ENCODE measurements at places on chromosomes 16 and 17.

DNA sequence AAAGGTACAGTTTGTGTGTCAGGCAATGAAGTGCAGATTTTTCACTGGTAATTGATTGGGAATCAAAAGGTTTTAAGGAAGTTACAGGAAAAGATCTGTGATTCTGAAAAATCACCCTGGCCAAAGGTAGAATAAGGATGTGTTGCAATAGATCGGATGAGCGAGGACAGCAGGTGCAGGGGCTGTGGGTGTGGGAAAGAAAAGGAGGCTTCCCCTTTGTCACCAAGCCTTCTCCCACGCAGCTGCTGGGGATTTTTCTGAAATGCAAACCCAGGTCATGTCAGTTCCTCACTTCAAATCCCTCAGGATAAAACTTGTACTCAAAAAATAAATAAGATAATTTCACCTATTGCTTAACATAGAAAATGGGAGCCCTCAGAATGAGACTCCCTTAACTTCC lies 47.9 kb upstream of the ARHGAP17 start:
- no peak for DNase-seq

GRCh38 chr17:79706931-79707850 lies 23.6 kb upstream of the ENPP7 start:
- DNase-seq, result no peak

DNA sequence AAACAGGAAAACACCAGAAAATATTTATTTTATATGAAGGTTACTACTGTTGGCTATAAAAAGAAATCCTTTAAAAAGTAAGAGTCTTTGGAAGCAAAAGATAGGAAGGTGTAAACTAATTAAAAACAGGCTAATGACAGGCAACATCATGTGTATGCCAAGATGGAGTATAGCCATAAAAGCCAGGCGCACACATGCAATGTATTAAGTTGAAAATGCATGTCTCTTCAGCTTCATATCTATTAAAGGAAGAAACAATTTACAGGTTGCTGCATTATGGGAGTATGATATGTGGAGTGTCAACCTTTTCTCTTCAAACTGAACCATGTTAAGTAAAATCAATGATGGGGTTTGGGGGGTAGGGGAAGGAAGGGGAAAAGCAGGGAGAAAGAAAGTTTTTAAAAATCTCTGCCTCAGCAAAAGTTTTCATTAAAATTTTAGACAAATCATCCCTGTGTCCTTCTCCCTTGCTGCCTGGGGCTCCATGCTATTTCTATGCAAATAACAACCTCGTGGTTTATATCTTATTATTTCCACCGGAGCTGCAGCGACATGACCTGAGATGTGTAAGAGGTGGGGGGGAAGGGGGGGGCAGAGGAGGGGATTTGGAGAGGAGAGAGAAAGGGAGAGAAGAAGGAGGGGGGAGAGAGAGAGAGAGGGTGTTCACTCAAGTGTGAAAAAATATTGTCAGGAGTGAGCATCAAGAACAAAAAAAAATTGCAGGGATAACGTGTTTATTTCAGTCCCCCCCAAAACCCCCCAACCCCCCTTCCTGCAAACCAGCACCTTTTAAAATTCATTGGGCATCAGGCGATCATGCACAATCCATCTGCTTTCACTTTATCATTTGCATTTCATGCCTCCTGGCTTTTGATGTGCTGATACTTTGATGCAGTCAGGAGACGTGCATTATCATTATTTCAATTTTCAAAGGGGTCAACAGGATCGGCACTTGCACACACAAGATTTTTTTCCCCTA lies 197.6 kb downstream of the AATF start:
- no peak for DNase-seq

GRCh38 chr17:46000292-46000691 lies 1.2 kb downstream of the STH start:
- no peak for DNase-seq

DNA sequence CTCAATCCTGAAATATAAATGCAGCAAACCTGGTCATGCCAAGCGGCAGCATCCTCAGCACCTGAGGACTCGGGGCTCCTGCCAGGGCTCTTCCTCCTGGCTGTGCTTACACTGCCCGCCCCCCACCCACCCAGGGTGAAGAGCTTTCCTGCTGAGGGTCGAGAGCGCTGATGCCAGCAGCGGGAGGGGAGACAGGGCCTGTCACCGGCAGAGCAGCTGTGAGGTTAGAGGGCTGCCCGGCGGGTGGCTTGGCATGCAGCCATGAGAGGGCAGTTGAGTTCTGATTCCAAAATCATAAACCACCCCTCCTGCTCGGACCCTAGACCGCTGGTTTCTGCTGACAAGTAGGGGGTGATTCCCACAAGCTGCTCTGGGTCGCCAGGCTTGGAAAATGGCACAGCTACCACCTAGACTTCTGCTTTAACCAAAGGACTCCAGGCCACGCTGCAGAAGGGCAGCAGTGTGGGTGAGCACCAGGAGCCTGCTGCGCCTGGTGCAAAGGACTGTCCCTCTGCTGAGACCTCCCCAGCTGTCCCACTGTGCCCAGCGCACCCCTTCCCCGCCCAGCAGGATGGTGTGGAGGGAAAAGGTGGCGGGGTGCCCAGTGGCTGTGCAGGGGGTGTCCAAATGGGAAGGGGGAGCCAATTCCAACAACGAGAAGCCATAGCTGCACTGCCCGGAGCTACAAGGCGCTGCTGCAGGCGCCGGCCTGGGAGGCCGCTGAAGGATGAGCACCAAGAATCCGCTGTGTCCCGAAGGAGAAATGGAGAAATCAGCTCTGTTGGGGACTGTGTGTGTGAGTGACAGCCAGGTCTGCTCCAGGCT lies 26.6 kb downstream of the MXRA7 start:
- DNase-seq, result no peak

DNA sequence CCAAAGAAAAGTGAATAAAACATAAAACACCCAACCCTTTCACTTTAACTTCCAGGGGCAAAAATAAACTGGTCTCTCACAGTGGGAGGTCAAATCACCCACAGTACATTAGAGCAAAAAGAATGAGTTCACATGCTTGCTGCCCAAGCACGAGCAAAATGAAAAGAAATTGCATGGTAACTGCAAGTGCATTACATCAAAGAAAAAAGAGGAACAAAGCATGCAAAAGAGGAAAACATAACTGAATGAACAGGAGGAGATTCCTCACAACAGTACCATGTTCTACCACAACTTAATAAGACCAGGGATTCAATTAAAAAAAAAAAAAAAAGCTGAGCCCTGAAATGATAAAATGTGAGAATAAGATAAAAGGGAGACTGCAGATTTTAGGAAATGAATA lies 12.3 kb downstream of the DNAH2 start:
- no peak for DNase-seq
